Lung microvascular endothelial cell (primary cell): ENCODE measurements at places on chromosomes 1 and 21.

GRCh38 chr1:66331658-66332547 lies 202.1 kb upstream of the SGIP1 start:
- DNase-seq, result peak; percentile 75

- no peak for DNase-seq
Measured at GRCh38 chr1:50779801-50780200, 180.3 kb downstream of the FAF1 start.

DNA sequence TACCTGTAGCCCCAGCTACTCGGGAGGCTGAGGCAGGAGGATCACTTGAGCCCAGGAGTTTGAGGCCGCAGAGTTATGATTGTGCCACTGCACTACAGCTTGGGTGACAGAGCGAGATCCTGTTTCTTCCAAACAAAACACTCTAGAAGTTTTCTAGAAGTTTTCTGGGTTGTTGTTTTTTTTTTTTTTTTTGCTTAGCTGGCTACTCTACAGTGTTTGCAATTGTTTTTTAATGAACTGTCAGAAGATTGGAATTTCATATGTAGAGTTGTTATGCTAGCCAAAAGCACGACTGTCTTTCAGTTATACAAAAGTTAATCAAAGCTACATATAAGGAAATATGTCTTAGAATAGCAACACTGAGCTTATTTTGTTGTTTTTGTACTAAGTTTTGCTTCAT lies 30.9 kb upstream of the NEXN start:
- peak; percentile 25 for DNase-seq

- no peak for DNase-seq
Measured at GRCh38 chr1:86757272-86757984, 53.1 kb downstream of the SH3GLB1 start.

GRCh38 chr1:208557723-208558094 lies 313.5 kb upstream of the PLXNA2 start:
- no peak for DNase-seq

GRCh38 chr1:231335663-231336602 lies 1.7 kb downstream of the EXOC8 start:
- DNase-seq, result no peak
